Hematopoietic multipotent progenitor cell treated with erythropoietin and hydrocortisone succinate and interleukin-3 and kit ligand, for 15 days (in vitro differentiated cells): ENCODE measurements at places on chromosomes 2 and 18.

DNA sequence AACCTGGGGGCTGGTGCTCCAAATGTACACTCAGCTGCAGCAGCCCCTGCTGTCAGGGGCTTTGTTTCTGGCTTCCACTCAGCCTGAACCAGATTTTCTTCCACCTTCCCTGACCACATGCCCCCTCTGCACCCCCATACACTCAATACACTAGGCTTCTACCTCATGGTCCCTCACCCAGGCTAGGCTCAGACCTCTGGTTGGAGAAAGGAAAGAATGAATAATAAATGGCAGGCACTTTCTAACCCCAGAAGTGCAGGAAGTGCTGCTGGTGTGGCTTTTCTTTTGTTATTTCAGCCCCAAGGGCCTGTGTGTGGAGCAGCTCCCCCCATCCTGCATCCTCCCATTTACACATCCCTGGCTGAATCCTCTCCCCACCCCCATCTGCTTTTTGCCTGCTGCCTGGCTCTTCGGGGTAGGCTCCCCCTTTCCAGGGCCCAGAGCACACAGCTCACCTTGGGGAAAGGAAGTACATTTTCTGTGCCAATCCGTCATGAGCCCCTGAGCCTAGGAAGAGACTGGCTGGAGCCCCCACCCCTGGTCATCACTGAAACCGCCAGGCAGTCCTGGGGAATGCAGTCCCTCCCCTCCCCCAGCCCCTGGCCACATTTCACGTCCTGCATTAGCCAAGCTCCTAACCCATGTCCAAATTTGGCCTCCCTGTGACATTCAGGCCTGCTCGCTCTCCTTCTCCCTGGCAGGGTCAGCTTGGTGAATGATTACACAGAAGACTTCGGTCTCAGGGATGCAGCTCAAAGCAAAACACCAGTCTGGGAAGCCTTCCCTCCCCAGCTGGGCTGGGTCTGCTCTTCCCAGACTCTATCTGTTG is 2.6 kb downstream of the DYSF start:
- no peak for DNase-seq

DNA sequence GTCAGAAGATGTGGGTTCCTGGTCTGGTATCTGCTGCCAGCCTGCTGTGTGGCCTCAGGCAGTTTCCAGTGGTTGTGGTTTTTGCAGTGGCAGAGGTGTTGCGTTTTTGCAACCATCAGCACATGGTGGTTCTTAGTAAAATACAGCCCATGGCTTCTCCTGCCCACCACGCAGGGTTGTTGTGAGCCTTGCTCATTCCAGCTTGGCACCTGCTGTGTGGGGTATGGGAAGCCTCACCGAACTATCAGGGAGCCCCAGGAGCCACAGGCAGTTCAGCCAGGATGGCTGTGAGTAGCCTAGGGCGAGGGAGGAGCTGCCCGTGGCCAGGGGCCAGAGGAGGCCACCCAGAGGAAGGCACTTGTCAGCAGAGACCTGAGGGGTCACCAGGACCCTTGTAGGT is 9.8 kb downstream of the ARID5A start:
- DNase-seq: no peak

DNA sequence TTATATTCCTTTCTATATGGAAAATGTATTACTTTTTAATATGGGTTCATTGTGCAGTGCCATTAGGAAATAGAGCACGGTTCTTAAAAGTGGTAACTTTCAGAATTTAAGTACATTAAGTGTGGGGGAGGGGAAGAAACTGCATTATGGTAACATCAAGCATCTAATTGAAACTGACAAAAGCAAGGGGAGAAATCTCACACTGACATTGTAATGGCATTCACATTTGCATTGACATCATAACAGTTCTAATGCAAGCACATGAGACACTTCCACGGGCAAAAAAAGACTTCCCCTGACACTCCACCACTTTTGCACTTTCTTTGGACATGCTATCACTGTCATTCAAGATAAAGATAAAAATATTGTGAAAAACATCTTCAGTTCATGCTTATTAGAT is 431.3 kb upstream of the SMIM21 start:
- no peak for DNase-seq

DNA sequence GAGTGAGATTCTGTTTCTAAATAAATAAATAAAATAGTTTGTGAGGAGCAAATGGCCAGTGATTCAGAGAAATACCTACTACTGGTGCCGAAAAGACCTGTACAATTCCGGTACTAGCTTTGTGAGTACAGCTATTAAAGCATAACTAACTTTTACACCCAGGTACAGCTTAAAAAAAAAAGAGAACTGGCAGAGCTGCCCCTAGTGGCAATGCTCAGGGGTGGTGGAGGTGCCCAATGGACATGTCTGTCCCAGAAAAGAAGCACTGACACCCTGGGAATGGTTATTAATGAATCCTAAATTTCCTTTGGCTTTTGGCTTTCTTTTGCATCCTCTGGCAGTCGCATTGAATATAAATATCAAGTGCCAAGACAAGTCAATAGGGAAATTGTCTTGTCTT is 87.0 kb downstream of the LIPG start:
- DNase-seq: no peak

GRCh38 chr18:48942086-48942485 is 8.7 kb downstream of the SMAD7 start:
- DNase-seq: no peak

GRCh38 chr18:80046011-80046410 is 11.8 kb downstream of the RBFA start:
- DNase-seq: no peak

- DNase-seq: no peak
Observed at GRCh38 chr2:216850665-216851322, 9.1 kb downstream of the TNP1 start.

- no peak for DNase-seq
Observed at GRCh38 chr2:163155279-163155883, 316.8 kb upstream of the KCNH7 start.

GRCh38 chr2:195687320-195688086 is 30.5 kb downstream of the SLC39A10 start:
- no peak for DNase-seq

- DNase-seq: no peak
Observed at GRCh38 chr18:71878226-71878625, 665.9 kb downstream of the CBLN2 start.

GRCh38 chr2:117087535-117088291 is 726.8 kb upstream of the DDX18 start:
- DNase-seq: no peak

GRCh38 chr2:21710031-21710430 is 586.3 kb downstream of the TDRD15 start:
- no peak for DNase-seq

DNA sequence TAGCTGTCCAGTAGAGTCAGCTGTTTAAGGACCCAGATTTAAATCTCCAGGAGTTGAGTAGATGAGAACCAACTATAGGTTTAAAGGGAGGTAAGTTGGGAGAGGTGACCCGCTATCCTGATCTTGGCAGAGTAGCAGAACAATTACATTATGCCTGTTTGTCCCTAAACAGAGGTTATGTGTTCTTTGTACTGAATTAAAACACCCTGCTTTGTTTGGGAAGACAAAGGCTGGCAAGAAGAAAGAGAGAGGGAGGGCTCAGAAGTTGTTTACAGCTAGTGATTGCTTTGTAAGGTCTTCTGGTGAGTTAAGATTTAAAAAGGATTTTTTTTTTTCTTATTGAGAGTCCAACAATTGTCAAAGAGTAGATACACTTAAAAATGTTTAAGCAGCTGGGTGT is 37.3 kb downstream of the USP14 start:
- no peak for DNase-seq

DNA sequence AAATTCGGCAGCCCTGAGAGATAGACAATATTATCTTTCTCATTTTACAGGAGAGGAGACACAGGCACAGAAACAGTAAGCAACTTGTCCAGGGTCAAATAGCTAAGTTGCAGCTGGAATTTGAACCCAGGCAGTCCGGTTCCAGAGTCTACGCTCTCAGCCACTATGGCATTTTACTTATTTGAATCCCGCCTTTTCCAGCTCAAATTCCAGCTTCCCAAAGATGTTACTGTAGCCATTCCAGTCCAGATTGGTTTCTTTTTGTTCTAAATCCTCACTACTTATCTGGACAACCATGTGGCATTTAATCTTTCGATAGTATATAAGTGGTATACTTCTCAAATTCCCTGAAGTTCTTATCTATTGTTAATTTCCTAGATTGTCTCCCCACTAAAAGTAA is 125.7 kb downstream of the NBAS start:
- DNase-seq: no peak

DNA sequence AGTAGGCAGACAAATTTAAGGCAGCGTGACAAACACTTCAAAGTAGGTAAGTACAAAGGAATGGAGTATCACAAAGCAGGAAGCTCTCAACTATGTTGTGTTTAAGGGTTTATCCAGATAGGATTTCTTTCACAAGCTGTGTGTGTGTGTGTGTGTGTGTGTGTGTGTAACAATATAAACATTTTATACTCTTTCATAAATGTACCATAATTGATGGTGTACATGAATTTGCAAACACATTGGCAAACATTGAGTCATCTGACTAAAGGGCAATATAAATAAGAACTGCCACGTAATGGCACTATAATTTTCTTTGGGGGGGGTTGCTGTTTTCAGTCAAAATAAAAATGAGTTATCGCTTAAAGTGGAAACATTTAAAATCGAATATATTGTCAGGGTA is 1004.4 kb upstream of the DDX18 start:
- DNase-seq: no peak

GRCh38 chr2:67564076-67564475 is 166.9 kb downstream of the ETAA1 start:
- no peak for DNase-seq

DNA sequence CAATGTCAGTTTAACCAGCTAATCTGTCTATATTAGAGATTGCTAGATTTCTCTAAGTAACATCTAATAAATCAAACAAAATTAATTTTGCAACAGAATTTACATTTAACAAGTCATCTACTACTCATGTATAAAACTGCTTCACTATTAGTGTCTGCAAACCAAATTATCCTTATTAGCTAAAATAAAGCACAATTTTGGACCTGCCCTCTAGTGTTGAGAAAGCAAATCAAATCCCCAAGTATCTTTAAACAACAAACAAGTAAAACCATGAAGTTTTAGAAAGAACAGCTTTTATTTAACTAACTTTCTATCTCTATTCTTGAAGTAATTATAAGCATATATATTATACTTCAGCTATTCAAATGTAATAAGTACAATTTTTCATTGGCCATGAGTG is 113.1 kb upstream of the SP3 start:
- DNase-seq: peak; percentile 41

DNA sequence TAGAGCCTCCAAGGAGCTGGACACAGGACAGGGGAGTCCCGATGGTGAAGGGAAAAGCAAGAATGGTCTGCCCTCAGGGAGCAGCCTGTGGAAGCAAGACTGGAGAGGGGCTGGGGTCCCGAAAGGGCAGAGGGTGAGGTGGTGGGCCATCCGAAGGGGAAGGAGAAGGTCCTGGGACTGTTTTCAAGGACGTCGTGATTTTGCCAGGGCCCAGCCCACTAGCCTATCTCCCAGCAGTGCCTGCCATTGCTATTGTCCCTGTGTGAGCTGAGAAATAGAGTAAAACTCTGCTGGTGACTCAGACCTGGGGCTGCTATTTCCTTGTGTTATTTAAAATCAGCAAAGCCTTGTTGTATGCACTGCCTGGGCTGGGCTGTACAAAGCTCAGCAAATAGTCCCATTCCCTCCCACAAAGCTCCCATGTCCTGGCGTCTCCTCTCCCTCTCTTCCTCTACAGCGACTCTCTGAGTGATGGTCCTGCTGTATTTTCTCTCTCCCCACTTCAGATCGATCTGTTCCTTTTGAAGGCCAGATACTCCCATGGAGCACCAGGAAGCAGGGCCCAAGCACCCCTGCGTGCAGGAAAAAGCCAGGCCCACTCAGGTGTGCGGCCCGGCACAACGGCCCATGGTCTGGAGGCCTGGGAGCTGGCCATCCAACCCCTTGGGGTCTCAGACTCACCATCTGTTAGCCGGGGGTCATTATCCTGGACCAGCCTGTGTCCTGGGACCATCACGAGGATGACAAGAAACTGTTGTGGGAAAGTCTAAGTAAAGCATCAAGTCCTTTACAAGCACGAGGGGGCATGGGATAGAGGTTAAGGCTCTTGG is 65.0 kb upstream of the OTOF start:
- no peak for DNase-seq

GRCh38 chr2:48400553-48401164 is 129.3 kb upstream of the STON1 start:
- no peak for DNase-seq

DNA sequence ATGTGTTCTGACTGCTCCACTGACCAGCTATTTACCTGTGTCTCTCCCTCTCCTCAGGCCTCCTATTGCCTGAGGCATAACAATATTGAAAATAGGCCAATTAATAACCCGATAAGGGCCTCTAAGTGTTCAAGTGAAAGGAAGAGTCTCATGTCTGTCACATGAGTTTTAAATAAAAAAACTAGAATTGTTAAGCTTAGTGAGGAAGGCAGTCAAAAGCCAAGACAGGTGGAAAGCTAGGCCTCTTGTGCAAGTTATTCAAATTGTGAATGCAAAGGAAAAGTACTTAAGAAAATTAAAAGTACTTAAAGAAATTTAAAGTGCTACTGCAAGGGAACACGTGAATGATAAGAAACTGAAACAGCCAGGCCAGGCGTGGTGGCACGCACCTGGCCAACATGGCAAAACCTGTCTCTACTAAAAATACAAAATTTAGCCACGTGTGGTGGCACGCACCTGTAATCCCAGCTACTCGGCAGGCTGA is 44.9 kb upstream of the TAF4B start:
- no peak for DNase-seq

DNA sequence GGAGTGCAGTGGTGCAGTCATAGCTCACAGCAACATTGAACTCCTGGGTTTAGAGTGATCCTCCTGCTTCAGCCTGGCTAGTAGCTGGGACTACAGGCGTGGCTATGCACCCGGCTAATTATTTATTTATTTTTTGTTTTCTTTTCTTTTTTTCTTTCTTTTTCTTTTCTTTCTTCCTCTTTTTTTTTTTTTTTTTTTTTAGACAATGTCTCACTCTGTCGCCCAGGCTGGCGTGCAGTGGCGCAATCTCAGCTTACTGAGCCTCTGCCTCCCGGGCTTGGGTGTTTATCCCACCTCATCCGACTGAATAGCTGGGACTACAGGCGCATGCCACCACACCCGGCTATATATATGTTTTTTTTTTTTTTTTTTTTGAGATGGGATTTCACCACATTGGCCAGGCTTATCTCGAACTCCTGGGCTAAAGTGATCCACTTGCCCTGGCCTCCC is 1.4 kb upstream of the ANXA4 start:
- DNase-seq: no peak
